NCI-H1694 (cell line): ENCODE measurements at places on chromosomes 6 and 20.

DNA sequence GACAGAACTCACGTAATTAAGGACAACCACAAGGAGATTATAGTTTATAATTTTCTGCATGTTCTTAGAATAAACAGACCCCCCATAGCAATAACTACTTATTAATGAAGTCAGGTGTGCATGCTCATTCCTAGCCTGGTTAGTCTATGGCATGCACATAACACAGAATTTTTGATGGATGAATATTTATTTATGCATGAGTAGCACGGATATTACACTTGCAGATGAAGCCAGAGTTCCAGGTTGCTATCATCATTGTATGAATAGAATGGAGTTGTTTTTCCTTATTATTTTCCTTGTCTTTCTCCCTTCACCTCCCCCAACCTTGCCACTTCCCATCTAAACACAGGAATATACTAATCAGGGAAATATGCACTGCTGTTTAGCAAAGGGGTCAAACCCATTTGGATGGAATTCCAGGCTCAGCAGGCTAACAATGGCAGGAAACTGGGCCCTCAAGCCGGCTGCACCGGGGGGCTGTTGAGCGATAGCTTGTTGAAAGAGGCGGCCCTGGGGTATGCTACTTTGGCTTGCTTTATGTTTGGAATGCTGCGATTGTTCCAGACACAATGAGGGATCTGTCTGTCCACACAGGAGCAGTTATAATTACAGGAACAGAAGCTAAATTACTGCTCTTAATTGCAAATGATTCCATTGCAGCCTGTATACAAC lies 112.6 kb downstream of the TMEM170B start:
- no peak for DNase-seq

DNA sequence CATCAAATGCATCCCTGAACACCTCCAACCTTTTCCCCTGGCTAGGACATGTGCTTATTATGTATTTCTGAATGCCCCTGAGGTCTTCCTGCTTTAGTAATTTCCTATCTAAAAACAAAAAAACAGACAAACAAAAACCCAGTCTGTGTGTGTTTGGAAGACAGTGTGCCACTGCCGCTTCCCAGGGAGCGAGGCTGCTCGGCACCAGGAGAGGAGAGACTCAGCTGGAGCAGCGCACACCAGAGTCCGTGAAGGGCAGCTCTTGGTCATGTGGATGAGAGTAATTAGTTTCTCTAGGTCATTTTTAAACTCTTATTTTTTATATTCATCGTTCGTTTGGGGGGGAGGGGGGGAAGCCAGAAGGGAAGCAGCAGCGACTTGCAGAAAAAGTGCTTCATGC lies 10.0 kb upstream of the ANKRD60 start:
- no peak for DNase-seq

DNA sequence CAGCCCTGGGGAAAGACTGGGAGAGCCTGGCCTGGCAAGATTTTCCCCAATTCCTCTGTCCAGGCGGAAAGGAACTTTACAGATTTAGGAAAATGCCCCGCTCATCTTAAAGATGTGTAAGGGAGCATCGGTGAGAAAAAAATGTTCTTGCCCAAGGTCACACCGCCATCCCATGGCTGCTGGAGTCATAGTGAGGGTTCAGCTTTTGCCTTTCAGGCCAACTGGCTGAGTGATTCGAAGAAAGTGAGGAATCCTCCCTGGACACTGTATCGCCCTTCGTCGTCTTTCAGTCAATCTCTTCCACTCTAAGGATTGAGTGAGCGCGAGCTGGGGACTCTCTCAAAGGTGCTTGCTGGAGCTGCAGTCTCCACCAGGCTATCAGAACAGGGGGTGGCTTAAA lies 1.4 kb downstream of the WFDC2 start:
- no peak for DNase-seq

DNA sequence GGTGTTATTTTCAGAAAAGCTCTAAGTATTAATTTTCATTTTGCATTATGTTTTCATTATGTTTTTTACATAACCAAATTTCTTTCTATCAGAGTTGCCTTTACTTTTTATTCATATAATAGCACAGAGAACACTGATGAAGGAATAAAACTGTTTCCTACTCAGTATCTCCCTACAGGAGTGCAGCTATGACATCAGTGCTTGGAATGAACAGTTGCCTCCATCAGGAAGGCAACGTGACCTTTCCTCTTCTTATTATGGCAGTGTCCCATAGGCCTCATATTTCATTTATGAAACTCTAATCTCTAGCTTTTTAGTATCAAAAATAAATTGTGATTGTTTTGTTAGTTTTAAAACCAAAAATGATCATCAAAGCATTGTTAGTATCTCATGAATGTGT lies 712.8 kb downstream of the CD109 start:
- DNase-seq = no peak

DNA sequence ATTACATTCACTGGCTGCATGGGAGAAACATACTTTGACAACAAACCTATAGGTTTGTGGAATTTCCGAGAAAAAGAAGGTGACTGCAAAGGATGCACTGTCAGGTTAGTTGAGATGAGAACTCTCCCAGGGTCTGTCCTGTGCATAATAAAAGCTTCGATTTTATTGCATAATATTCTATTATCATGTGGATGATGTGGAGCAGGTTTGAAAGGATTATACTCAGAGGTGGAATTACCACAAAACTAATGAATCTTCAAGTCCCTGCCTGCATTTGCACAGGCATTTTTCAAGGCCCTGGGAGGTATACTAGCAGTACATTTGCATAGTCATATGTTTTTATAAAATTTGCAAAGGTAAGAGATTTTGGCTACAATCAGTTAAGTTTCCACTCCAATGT lies 249.8 kb downstream of the ARHGAP18 start:
- DNase-seq = no peak

DNA sequence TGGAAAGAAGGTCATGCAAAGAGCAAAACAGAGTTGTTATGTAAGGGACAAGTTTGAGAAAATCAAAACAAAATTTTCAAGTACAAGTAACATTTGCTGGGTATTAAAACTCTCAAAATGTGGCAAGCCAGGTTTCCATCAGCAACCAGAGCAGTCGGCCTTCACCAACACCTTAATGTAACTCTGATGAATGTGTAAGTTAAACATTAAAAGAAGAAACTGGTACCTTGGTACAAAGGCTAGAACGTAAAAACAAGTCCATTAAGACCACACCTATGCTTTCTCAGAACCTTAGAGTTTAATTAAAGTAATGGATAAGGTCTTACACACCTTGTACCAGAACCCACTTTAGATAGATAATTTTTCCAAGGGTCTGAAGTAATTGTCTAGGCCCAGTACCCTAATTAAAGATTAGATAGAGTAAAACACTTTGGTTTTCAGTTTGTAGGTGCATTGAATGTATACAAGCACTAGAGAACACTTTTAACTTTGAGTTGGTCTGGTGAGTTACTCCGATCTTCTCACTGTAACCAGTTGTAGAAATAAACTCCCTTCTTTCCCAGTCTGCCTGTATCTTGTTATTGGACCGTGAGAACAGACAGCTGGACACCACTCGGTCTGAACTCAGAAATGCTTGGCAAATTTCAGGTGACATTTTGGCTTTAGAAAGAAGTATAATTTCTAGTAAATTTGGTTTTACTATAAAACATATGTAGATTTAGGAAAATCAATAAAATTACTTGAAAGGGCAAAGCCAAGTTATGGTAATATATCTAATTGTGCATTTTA lies 319.4 kb downstream of the HTR1B start:
- DNase-seq = no peak

DNA sequence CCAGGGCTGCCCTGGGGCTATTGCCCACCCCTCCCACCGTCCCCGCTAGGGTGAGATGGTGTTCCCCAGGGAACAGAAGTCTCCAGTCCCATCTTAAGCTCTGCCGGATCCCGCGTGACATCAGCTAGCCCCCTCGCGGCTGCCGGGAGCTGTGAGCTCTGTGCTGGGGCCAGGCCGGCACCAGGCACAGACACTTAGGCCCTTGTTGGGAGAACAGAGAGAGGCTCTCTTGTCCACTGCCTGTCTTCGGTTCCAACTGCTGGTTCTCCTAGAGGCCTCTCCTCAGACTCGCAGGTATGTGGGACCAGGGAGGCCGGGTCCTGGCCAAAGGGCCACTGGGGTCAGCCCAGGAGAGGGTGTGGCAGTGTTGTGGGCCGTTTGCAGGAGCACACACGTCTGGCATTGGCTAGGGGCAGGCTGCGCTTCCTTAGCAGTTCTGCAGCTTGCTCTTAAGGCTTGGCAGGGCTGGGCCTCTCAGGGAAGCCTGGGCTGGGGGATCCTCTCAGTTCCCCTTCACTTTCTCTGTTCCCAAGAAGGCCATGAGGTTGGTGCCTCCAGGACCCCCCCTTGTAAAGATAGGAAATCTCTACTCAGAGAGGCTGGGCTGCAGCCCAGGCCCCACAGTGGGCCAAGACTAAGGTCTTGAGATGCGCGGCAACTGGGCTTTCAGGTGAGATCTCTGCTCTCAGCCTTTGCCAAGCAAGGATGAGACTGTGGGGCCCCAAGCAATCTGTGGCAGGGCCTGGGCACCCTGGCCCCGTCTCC lies 6.3 kb downstream of the SGK2 start:
- DNase-seq = no peak

DNA sequence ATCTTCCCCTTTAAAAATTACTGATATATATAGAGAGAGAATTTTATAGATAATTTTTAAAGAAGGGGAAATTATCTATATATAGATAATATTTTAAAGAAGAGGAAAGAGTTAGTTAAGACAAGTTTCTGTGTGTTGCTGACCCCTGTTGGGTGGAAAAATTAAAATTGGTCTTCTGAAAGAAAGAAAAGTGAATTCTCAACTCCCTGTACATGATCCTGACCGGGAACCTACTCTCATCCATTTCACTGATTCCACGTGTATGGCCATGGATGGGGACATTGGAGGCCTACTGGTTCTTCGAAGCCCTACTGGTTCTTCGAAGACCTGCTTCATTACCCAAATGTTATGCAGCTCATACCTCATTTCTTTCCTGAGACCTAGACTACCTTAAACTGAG lies 53.0 kb upstream of the TCF21 start:
- no peak for DNase-seq

DNA sequence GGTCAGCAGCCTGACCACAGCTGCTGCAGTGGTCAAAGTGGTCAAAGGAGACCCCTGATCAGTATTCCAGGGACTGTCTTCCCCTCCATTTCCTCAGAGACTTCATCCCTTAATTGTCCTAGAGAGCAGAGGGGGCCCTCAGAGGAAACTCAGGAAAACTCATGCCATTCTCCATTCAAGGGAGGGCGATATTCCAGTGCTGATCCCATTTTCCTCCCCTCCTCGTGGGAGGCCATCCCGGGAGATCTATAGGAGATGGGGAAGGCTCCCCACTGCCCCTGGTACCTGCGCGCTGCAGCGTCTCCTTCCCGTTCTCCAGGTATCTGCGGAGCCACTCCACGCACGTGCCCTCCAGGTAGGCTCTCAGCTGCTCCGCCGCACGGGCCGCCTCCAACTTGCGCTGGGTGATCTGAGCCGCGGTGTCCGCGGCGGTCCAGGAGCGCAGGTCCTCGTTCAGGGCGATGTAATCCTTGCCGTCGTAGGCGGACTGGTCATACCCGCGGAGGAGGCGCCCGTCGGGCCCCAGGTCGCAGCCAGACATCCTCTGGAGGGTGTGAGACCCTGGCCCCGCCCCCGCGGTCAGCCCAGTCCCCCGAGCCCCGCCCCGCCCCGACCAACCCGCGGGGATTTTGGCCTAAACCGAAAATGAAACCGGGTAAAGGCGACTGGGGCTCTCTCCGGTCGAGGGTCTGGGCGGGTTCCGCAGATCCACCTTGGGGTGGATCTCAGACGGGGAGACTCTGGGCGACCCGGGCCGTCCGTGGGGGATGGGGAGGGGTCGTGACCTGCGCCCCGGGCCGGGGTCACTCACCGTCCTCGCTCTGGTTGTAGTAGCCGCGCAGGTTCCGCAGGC lies 878 bp downstream of the HLA-C start:
- no peak for DNase-seq

- peak; percentile 36 for DNase-seq
Observed at GRCh38 chr6:114342826-114343781, at the start of gene HS3ST5. TSS of gene HS3ST5 (minus strand) at chr6:114343023. CDS start at chr6:114062845, 280,178 bp downstream.

DNA sequence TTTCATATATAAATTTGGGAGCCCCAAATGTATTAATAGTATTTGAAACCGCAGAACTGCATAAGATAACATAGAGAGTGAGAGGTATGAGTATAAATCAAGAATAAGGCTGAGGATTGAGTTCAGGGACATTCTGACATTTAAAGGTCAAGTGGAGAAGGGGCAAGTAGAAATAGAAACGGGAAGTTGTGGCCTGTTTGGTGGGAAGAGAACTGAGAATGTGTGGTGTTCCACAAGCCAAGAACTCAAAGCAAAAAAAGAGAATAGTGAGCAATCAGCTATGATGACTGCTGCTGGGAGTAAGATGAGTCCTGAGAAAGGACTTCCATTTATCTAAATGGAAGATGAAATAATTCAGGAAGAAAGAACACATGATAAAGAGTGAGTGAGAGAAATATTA lies 418.4 kb downstream of the CD109 start:
- no peak for DNase-seq

DNA sequence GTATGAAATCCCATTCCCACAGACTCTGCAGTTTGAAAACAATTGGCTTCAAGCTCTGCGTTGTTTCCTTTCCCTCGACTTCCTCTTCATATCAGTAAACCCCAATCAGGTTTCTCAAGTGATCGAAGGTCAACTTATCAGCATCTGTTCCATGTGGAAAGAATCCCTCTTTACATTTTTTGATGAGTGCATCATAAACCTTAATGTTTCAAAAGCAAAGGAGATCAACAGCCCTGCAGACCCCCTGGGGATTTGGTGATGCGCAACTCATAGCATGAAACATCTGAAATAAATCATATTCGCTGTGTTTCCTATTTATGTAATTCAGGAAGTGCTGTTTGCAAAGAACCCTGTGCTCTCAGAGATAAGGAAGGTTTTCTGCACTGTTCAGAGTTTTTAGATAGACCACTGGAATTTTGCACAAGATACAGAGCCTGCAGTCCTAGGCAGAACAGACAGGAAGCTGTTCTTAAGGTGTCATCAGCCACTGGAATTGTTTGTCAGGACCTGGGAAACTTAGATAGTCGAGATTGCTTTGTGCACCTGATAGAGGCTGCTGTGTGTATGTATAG lies 216.0 kb downstream of the HIVEP2 start:
- DNase-seq = no peak

DNA sequence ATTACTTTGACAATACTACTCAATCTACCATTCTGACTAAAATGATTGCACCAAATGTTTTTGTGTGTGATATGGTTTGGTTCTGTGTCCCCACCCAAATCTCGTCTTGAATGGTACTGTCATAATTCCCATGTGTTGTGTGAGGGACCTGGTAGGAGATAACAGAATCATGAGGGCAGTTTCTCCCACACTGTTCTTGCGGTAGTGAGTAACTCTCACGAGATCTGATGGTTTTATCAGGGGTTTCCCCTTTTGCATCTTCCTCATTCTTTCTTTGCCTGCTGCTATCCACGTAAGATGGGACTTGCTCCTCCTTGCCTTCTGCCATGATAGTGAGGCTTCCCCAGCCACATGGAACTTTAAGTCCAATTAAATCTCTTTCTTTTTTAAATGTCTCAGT lies 20.8 kb downstream of the SYCP2 start:
- DNase-seq = no peak
